Left ventricle myocardium inferior (tissue), 1 donor: ENCODE measurements at places on chromosomes 4 and X. TPM values are rescaled to one million over a fixed set of nuclear protein-coding genes. Genes with fewer than 3 reads are reported as not detected.

The FRG2 gene
- total RNA-seq, result not detected

The GLOD5 gene
- total RNA-seq, result not detected

The HSFX3 gene
- 0.25 TPM for total RNA-seq

The SYNPO2 gene
- 239 TPM for total RNA-seq

The SLC49A3 gene
- 12.0 TPM for total RNA-seq

DNA sequence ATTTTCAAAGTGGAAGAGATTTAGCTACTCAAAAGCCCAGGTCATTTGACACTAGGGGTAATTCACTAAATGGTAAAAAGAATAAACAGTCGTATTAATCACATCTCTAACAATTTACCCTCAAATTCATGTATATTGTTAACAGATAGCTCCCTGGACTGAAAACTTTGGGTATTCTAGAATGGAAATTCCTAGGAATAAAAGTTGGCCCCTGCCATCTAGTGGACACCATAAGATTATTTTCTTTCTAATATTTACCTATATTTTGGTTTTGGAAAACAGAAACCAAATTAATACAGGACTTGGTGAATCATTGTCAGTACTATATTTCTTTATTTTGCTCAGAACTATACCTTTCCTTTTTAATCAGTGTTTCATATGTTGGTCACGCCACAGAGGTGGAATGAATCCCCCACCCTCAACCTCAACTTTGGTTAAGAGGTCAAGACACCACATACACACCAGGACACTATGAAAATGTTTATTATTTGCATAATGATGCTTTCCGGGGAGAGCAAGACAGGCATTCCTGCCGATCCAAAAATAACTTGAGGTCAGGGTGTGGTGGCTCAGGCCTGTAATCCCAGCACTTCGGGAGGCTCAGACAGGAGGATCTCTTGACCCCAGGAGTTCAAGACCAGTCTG, 96.2 kb upstream of the APOOL start:
- DNase-seq, result no peak

- no peak for DNase-seq
These were observed 1.2 kb upstream of the SLC7A11 start for GRCh38 chr4:138243369-138243768.

DNA sequence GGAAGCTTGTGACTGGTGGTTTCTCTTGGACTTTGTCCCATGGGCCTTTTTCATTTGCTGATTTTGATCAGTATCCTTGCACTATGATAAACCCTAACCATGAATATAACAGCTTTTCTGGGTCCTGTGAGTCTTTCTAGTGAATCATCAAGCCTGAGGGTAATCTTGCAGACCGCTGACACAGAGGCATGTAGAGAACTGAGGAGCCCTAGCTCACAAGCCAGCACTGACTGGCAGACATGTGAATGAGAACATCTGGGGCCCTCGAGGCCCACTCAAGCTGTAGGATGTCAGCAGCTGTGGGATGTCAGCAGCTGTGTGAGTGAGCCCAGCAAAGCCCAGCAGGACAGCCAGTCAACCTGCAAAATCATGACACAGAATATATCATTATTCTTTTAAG, 36.7 kb downstream of the HMGB3 start:
- DNase-seq, result no peak

DNA sequence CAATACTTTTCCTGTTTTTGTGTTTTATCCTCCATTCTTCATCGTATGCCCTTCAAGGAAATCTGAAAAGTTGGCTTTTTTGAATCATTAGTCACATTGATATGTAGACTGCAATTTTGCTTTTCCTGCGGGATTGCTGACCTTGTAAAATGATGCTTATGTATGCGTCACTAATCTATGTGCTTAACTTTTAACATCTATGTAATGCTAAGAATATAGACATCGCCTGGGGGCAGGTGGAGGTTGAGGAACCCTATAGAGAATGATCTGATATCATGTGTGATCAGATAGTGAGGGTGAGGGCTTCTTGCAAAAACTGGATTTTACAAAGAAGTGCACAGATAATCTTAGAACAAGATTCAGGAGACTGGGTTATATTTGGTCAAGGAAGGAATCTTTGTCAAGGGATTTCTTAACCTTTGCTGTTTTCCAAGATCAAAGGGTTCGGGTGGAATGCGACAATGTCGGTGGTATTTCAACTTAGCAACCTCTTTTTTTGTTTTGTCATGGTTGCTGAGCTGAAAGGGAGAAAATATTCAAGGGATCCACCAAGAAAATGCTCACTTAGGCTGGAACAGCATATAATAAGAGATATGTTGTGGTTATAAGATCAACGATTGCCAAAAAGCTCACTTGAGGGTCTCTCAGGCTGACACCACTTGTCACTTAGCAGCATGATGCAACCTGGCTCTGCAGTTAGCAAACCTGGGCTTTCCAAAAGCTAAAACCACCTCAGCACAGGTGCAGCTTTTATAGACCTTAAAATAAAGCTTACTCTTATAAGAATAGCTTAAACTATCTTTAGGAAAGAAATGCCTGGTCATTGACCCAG, 70.6 kb upstream of the PUDP start:
- no peak for DNase-seq

GRCh38 chr4:168881781-168882420, 128.2 kb downstream of the CBR4 start:
- no peak for DNase-seq

DNA sequence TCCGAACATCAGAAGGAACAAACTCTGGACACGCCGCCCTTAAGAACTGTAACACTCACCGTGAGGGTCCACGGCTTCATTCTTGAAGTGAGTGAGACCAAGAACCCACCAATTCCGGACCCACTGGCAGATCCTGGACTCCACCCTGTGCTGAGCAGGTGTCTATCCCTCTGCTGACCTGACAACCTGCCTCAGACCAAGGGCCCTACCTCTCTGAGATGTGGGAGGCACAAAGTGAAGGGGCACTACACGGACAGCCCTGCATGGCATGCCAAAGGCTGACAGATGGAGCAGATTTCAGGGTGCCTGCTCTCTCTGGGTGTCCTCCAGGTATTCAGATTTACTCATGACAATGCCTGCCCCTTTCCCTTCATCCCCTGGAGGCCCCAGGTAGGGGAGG, 14.0 kb upstream of the HSFX1 start:
- no peak for DNase-seq

- DNase-seq, result no peak
These were observed 685.2 kb upstream of the INTU start for GRCh38 chr4:126947536-126947935.

DNA sequence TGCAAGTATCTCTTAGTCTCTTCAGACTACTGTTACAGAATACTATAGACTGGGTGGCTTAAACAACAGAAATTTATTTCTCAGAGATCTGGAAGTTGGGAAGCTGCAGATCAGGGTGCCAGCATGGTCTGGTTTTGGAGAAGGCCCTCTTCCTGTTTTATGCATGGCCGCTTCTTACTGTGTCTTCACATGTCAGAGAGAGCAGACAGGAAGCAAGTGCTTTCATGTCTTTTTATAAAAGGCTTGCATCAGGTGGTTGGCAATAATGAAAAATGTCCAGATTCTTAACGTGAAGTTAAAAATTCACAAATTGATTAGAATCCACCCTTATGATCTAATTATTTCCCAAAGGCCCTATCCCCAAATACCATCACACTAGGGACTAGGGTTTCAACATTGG, 284.9 kb downstream of the RPA4 start:
- DNase-seq, result no peak

DNA sequence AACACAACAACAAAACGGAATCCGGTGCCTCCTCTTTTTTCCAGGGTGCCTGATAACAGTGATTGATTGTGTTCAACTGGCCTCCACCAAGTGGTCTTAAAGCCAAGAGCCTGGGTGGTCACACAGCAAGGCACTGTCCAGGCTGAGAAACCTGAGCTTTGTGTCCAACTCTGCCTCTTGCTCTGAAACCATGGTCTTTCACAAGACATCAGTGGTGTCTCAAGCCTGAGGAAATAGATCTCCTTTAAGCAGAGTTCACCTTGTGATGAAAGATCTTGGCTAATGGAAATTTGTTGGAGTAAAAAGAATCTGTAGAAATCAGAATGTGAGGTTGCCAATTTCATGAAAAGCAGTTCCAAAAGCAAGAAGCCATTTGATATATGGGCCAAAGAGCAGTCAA, 47.3 kb upstream of the ACSL1 start:
- no peak for DNase-seq

DNA sequence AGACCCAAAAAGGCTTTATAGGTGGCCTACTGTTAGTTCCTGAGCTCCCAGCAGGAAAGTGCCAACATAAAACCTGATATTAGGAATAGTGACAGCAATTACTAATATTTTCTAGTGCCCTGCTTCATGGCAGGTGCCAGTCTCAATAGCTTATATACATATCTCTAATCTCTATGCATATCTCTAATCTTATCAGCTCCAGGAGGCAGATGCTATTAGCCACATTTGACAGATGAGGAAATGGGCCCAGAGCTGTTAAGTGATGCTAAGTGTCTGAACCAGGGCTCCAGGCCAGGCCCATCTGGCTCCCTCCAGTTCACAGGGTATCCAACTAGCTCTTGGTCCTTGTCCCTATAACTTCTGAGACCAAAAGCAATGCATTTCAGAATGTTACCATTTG, 142.5 kb downstream of the CHIC2 start:
- no peak for DNase-seq

DNA sequence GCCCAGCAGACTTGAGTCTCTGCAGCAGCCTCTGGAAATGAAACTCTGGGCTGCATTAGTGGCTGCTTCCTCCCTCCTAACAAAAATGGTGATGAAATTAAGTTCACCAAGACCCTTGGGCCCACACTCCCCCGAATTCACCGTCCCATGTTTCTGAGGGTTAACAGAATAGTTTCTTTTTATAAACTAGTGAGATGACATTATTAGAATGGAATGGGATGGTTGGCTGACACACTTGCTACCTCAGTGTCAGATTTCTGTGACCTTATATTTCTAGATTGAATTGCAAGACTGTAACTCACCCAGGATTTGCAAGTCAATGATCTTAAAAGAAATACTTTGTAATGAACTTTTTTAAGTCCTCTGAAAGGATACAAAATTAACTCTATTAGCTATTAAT, 127.1 kb downstream of the SHROOM3 start:
- no peak for DNase-seq

GRCh38 chrX:1416327-1416784, 24.4 kb upstream of the SLC25A6 start:
- DNase-seq, result no peak
